ENCODE measurements at places on chromosomes 3 and 15.

GRCh38 chr3:105862217-105862616 is 6.6 kb downstream of the CBLB start:
- no peak for DNase-seq

DNA sequence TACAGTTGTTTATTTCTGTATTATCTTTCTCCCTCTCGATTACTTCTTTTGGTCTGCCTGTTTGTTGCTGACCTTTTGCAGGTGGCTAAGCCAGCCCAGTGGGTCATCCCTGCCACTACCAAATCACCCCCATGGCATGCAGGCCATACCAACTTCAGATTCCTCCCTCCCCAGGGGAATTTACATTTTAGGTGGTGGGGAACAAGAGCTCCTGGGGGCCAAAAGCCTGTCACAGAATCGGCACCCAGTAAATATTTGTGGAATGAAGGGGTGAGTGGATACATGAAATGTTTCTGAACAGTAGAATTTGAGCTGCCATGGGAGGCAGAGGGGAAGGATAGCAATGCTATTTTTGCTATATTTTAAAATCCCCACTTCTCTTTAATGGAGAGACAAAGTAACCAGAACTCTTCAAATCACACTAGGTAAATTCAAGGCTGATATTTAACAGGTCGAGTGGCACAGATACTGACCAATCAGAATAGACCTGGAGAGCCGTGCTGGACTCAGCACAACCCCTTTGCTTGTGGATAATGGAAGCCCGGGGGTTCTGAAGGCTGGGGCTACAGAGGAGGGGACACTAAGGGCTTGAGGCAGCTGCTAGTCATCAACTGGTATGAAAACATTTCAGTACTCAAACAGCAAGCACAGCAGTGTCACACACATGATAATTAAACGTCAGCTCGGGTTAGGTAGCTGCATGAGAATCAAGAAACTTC is 54.3 kb upstream of the SMAD3 start:
- no peak for DNase-seq

DNA sequence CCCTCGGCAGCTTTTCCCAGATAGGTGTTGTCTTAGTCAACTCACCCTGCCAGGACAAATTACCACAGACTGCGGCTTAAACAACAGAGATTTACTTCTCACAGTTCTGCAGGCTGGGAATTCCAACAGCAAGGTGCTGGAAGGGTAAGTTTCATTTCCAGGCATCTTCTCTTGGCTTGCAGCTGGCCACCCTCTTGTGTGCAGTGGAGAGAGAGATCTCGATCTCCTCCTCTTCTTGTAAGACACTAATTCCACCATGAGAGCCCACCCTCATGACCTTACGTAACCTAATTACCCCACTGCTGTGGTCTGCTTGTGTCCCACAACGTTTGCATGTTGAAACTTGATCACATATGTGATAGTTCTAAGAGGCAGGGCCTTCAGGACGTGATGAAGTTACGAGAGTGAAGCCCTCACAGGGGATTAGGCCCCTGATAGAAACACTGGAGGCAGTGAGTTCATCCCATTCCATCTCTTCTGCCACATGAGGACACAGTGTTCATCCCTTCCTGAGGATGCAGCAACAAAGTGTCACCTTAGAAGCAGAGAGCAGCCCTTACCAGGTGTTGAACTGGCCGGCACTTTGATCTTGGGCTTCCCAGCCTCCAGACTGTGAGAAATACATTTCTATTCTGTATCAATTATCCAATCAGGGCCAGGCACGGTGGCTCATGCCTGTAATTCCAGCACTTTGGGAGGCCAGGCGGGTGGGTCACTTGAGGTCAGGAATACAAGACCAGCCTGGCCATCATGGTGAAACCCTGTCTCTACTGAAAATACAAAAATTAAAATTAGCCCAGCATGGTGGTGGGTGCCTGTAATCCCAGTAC is 247.7 kb downstream of the PLCL2 start:
- DNase-seq: no peak

GRCh38 chr3:46845397-46845859 is 17.8 kb downstream of the MYL3 start:
- no peak for DNase-seq

- no peak for DNase-seq
Observed at GRCh38 chr3:111954228-111954990, 24.4 kb upstream of the ABHD10 start.

DNA sequence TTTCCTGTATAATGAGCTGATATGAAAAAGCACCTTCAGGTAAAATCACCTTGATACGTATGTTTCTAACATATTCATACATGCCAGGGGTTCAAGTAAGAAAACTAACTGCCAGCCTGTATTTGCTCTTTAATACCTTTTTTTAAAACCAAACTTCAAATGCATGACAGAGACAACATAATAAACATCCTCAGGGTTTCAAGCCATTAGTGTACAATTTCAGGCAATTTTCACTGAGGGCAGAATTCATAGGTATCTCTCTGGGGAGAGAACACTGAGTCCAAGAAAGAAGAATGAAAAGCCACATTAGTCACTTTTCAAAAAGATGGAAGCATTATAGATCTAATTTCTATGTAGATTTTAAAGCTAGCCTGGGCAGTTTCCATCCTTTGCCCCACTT is 26.9 kb downstream of the MINDY4B start:
- DNase-seq: no peak

DNA sequence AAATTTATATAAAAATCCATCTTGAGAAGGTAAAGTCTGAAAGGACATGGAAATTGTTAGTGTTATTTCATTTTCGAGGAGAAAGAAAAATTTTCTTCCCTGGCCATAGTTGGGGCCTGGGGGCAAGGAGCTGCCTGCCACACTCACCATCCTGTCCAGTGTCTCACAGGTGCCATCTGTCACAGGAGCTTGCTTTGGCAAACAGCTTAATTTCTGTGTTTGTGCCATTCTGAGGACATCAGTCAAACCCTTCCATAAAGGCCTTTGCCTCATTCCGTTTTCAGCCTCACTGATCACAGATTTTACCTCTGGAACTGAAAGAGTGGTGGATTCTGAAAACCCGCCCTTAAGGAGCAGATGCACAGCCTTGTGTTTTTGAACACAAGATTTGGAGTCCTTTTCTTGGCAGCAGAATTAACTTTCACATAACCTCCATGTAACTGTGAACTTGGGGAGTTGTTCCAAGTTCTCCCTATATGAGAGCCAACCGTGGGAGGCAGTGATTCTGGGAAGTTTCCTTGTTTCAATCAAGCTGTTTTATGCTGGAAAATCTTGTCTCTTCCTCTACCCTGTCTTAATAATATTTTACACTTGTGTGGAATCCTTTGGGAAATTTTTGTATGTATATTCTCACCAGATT is 254.7 kb downstream of the CACNA2D3 start:
- no peak for DNase-seq

GRCh38 chr3:127389420-127389819 is 101.6 kb upstream of the PRR20G start:
- no peak for DNase-seq

- no peak for DNase-seq
Observed at GRCh38 chr15:85718981-85719380, 75.7 kb downstream of the KLHL25 start.

DNA sequence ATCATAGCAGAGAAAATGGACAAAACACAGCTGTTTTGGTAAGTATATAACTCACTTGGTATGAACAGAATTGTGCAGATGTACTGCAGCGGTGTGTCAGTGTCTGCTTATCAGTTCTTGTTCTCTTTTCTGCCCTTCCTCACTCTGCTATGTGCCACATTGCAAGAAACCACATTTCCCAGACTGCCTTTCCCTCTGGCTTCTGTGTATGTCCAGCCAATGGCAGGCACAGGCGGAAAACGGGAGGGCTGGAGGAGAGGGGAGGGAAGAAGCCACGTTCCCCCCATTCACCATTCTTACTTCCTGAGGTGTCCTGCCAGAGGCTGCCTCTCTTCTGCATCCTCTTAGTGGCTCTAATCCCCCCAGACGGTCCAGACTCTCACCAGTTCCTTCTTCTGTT is 15.4 kb downstream of the HHLA2 start:
- DNase-seq: no peak

DNA sequence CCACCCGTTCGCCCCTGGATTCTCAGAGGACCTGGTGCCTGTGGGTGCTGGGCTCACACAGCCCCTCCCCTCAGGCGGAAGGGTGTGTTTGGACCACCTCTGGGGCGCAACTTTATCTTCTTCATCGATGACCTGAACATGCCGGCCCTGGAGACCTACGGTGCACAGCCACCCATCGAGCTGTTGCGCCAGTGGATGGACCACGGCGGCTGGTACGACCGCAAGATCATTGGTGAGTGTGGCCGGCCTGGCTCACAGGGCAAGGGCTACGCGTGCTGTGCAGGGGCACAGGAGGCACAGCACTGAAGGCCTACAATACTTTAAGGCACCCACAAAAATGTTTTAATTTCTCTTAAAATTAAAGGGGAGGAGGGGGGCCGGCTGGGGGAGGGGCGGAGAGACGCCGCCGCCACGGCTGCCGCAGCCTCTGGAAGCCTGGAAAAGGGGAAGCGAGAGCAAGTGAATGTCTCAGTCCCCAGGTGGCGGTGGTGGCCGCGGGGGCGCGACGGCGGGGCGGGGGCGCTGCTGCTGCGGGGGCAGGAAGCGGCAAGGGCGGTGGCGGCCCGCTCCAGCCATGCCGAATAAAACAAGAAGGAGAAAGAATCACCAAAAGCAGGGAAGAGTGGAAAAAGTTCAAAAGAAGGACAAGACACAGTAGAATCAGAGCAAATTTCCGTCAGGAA is 56.8 kb downstream of the DNAH1 start:
- DNase-seq: no peak

DNA sequence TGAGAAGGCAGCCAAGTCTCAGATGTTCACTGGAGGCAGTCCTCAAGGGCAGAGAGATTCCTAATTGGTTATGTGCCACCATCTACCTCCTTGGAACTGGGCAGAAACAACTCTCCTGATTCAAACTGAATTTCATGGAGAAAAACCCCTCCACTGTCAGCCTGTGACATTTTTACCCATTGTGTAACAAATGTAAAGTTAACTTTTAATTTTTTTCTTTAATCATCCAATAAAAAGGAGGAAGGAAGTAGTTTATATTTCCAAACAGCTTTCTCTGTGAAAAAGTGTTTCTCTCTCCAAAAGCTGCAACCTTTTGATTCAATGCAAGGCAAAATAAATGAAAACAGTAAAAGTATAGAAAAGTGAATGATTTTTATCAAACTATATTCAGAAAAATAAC is 510 bp upstream of the COLQ start:
- DNase-seq: no peak

DNA sequence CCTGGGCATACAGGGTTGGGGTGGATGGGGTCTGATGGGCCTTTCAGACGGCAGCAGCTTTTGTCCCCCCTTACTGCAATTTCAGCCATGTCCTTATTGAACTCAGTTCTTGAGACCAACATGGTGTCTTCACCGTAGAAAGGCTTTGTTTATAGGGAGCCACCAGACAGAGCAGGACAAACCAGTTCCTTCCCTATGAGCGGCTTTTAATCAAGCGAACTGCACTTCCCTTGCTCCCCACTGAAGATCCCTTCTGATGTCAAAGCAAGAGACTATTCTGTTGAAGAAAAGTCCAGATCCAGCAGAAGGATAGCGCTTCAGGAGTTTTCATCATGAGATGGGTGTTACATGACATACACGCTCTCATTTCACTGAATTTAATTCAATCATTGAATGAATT is 100.4 kb downstream of the CD47 start:
- no peak for DNase-seq

DNA sequence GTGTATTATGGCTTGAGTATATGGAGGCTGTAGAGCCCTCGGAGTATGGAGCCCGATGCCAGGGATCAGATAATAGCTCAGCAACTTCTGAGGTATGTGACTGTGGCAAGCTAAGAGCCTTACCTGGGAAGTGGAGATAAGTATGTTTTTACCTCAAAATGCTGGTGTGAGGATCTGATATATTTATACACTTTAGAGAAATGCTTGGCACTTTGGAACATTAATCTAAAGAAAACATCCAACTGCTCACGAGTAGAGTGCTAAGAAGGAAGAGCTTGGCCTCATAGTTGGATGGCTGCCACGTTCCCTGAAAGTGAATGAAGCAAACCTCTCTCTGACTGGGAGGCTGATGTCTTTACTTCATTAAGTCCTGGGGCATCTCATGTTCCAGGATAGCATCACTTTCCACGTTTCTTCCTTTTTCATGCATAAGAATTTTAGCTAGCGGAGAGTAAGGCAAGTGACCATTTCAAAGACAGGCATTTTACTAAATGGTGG is 58.9 kb upstream of the GOLGA8J start:
- DNase-seq: no peak

GRCh38 chr3:130517602-130518001 is 625 bp downstream of the COL6A6 start:
- DNase-seq: no peak

GRCh38 chr15:73464602-73465001 is 21.6 kb downstream of the REC114 start:
- DNase-seq: no peak

DNA sequence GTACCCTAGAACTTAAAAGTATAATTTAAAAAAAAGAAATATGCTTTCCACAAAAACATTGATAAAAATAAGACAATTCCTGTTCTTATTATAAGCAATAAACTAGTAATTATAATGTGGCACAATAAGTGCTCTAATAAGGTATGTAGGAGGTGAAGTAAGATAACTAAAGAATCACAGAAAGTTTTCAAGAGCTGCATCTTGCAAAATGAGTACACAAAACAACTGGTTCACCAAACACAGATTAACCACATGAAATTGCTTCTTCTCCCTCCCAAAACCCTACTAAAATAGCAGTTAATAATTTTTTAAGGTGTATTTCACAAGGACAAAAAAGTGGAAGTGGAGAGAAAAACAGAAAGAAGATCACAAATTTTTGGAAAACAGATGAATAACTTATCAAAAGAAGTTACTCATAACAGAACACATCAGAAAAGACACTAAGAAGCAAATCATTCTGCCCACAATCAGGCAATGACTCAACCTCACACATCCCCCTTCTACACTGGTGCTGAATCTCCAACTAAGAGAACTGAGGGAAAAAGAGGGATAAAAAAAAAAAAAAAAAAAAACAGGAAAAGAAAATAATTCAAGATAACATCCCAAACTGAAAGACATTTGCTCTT is 64.2 kb downstream of the TBC1D5 start:
- no peak for DNase-seq

GRCh38 chr15:55281517-55282228 is 7.9 kb downstream of the RAB27A start:
- no peak for DNase-seq

- DNase-seq: no peak
Observed at GRCh38 chr3:193897731-193898180, 238.2 kb upstream of the HES1 start.

- no peak for DNase-seq
Observed at GRCh38 chr15:38002883-38003477, 68.5 kb downstream of the TMCO5A start.

- no peak for DNase-seq
Observed at GRCh38 chr3:148068466-148068865, 629.2 kb upstream of the AGTR1 start.

GRCh38 chr3:159787794-159788205 is 200.8 kb upstream of the IL12A start:
- DNase-seq: no peak

GRCh38 chr15:97909291-97909891 is 51.1 kb upstream of the ARRDC4 start:
- DNase-seq: peak; percentile 38

DNA sequence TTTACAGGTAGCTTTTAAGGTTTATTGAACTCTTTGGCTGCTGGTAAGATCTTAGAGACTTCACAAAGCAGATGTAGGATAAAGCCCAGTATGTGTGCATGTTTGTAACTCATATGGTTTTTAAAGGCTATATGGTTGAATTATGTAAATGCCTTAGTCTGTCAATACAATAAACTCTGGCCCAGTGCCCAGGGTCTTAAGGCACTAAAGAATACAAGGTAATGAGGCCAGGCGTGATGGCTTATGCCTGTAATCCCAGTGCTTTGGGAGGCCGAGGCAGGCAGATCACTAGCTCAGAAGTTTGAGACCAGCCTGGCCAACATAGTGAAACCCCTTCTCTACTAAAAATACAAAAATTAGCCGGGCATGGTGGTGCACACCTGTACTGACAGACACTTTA is 170.3 kb upstream of the CGNL1 start:
- no peak for DNase-seq
